ENCODE measurements at places on chromosomes 2 and 18. TPM values are rescaled to one million over a fixed set of nuclear protein-coding genes. Genes with fewer than 3 reads are reported as not detected.

Gene NOL4
- not detected for total RNA-seq

Gene WDFY1
- total RNA-seq: 57.4 TPM

DNA sequence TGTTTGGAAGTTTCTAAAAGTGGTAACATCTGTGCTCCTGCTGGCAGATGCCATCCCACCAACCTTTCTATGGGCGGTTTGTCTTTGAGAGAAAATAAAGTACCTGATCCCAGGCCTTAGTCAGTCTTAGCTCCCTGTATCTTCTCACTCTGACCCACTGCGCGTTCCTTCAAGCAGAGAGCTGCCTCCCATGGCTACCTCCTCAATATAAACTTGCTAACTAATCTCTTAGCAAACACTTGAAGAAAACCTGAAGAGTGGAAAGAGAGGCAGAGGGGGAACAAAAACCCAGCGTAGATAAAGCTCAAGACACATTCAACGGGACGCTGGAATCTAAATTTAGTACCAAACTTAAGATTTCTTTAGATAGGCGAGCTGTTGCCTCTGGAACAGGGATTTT lies 17.6 kb downstream of the ZEB2 start:
- H3K27me3 ChIP-seq: peaks cover 20% of the 10 kb centered on the region
- H3K36me3 ChIP-seq: no peaks in the 10 kb centered on the region
- DNase-seq: no peak
- H3K27ac ChIP-seq: no peak overlapping the region
- peaks cover 30% of the 10 kb centered on the region for H3K4me1 ChIP-seq
- H3K4me3 ChIP-seq: no peak overlapping the region

Gene SIGLEC15
- not detected for total RNA-seq

GRCh38 chr2:105125428-105125827 lies 87.6 kb downstream of the MRPS9 start:
- DNase-seq: no peak
- H3K4me3 ChIP-seq: no peak overlapping the region
- H3K4me1 ChIP-seq: peaks cover 20% of the 10 kb centered on the region
- H3K27ac ChIP-seq: no peak overlapping the region
- peaks cover 2% of the 10 kb centered on the region for H3K36me3 ChIP-seq

DNA sequence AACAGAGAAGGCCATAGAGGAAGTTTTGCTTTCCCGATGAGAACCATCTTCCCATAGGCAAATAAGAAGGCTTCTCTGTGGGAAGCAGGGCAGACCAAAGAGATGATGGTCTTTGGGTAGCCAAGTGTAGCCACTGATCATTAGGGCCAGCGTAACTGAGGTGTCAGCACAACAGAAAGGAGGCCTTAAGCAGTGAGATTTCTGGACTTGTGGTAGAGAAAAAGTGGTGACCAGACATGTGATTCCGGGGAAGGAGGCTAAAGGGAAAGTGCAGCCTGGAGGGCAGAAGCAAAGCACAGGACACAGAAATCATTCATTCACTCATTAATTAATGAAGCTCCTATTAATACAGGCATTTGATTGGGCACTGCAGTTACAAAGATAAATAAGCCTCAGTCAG lies 15.4 kb downstream of the EVA1A start:
- no peaks in the 10 kb centered on the region for H3K4me1 ChIP-seq
- no peaks in the 10 kb centered on the region for H3K36me3 ChIP-seq
- H3K4me3 ChIP-seq: no peak overlapping the region
- H3K27me3 ChIP-seq: peaks cover 29% of the 10 kb centered on the region
- DNase-seq: no peak

Gene HOXD10
- not detected for total RNA-seq

GRCh38 chr2:131063501-131064283 lies 29.6 kb downstream of the FAM168B start:
- no peak overlapping the region for H3K4me3 ChIP-seq
- peaks cover 28% of the 10 kb centered on the region for H3K36me3 ChIP-seq
- H3K27me3 ChIP-seq: no peaks in the 10 kb centered on the region
- H3K27ac ChIP-seq: peak overlapping the region; percentile 13
- peaks cover 29% of the 10 kb centered on the region for H3K4me1 ChIP-seq

DNA sequence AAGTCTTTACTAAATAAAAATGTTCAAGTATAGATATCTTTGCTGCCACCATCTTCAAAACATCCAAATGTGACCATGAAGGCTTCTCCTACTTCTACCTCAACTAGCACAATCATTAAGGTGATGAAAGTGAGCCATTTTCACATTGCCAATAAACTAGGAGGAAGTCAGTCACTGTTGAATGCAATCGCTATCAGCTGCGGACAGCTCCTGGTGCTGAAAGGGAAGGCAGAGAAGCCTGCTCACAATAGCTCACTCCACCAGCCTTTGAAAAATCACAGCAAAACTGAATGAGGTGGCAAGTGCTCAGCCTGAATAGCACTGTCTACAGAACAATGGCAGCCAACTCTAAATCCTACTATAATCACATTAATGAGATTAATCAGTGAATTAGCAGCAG lies 2.2 kb downstream of the MYT1L start:
- H3K4me1 ChIP-seq: no peaks in the 10 kb centered on the region
- H3K27ac ChIP-seq: no peak overlapping the region
- no peak for DNase-seq
- no peaks in the 10 kb centered on the region for H3K27me3 ChIP-seq

DNA sequence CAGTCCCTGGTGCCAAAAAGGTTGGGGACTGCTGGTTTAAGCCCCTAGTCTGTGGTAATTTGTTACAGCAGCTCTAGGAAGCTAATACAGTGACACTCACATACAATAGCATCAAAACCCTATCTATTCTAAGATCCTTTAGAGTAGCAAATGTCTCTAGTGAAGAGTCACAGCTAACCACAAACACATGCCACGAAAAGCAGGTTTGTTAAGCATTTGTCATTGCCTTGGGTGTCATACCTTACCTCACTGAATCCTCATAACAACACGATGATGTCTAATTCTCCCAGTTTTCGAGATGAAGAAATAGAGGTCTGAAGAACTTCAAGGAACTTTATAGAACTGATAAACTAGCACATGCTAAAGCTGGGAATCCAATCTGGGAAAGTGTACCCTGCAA lies 29.6 kb upstream of the RNF152 start:
- H3K36me3 ChIP-seq: peaks cover under 1% of the 10 kb centered on the region
- peak; percentile 18 for DNase-seq
- H3K27me3 ChIP-seq: peaks cover 9% of the 10 kb centered on the region
- peaks cover 46% of the 10 kb centered on the region for H3K4me1 ChIP-seq

DNA sequence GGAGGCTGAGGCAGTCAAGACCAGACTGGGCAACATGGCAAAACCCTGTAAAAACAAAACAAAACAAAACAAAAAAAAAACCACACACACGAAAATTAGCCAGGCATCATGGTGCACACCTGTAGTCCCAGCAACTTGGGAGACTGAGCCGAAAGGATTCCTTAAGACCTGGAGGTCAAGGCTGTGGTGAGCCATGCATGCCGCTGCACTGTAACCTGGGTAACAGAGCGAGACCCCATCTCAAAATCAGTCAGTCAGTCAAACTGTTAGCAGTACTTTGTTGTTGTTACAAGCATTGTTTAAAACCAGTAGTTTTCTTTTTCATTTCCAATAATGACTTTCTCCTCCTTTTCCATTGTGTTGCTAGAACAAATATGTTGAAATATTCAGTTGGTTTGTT lies 21.7 kb downstream of the EPB41L5 start:
- no peaks in the 10 kb centered on the region for H3K4me1 ChIP-seq
- no peaks in the 10 kb centered on the region for H3K36me3 ChIP-seq
- no peak overlapping the region for H3K4me3 ChIP-seq
- DNase-seq: no peak
- H3K27me3 ChIP-seq: no peaks in the 10 kb centered on the region

Gene SCYGR5
- not detected for total RNA-seq

Gene B3GNT7
- total RNA-seq: 0.34 TPM

GRCh38 chr2:65765376-65765775 lies 333.0 kb upstream of the SPRED2 start:
- no peaks in the 10 kb centered on the region for H3K36me3 ChIP-seq
- no peak for DNase-seq
- no peaks in the 10 kb centered on the region for H3K4me1 ChIP-seq
- H3K27ac ChIP-seq: no peak overlapping the region
- peaks cover 4% of the 10 kb centered on the region for H3K27me3 ChIP-seq

DNA sequence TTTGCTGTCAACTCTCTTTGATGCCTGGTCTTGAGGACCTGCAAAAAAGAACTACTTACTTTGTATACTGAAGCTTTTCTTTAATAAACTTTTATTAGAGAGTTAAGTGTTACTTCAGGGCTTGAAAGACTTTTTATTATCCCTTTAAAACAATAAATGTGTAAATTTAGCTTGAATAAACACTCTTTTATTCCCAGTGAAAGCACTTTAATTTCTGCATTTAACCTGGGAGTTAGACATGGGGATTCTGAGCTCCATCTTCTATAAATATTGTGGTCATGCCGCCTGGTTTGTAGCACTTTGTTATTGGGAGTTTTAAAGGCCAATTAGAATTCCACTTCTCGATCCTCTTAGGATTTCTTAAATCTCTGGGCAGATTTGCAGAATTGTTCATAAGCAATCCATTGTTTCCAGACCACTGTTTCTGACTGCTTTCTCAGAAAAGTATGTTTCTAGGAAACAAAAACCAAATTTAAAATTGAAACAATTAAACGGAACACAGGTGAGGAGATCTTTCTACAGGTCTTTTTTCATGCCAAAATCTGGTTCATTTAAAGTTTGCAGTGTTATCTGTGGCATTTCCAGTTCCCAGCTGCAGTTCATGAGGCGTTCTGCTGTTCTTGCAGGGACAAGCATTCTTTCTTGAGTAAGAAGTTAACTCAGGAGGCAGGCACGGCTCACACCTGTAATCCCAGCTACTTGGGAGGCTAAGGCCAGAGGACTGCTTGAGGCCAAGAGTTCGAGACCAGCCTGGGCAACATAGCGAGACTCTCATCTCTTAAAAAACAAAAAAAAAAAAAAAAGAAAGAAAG lies 18.1 kb upstream of the E2F6 start:
- H3K27ac ChIP-seq: no peak overlapping the region
- no peak overlapping the region for H3K4me3 ChIP-seq
- H3K36me3 ChIP-seq: no peaks in the 10 kb centered on the region
- no peak for DNase-seq
- peaks cover 68% of the 10 kb centered on the region for H3K27me3 ChIP-seq
- H3K4me1 ChIP-seq: peaks cover 8% of the 10 kb centered on the region

DNA sequence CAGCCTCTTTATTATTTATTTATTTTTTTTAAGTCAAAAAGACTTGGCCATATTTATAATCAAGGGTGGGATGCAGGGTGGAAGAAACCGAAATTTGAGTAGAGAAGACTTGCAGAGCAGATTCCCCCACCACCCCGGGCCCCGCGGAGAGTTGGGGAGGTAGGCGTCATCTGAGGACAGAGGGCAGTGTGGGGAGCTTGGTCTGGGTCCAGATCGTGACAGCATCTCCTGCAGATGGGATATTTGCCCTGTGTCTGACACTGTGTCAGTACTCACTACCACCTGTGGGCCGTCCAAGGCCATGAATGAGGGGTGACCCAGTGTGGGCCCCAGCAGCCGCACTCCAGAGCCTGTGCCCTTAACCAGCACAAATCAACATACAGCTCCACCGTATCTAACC lies 10.5 kb upstream of the PRELID3A start:
- H3K36me3 ChIP-seq: no peaks in the 10 kb centered on the region
- H3K27me3 ChIP-seq: peaks cover 10% of the 10 kb centered on the region
- DNase-seq: no peak
- H3K27ac ChIP-seq: no peak overlapping the region
- no peaks in the 10 kb centered on the region for H3K4me1 ChIP-seq

DNA sequence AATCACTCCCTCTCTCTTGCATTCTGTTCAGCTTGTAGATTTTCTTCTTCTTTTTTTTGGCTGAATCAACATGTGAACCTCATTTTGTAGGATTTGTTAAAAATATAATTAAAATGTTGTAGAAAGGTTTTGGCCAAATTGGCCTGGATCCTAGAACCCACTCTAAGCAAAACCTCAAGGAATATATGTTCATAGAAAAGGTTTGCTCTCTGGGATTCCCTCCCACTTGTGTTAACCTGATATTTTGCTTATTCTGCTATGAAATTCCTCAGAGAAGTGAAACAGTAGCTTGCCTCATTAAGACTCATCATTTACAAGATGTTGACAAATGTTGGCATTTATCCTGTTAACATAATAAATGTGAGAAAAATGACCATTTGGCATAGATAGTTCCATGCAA lies 456.7 kb downstream of the TMEM182 start:
- H3K4me1 ChIP-seq: no peaks in the 10 kb centered on the region
- no peaks in the 10 kb centered on the region for H3K27me3 ChIP-seq
- no peak overlapping the region for H3K27ac ChIP-seq
- H3K4me3 ChIP-seq: no peak overlapping the region
- no peak for DNase-seq
- H3K36me3 ChIP-seq: no peaks in the 10 kb centered on the region

DNA sequence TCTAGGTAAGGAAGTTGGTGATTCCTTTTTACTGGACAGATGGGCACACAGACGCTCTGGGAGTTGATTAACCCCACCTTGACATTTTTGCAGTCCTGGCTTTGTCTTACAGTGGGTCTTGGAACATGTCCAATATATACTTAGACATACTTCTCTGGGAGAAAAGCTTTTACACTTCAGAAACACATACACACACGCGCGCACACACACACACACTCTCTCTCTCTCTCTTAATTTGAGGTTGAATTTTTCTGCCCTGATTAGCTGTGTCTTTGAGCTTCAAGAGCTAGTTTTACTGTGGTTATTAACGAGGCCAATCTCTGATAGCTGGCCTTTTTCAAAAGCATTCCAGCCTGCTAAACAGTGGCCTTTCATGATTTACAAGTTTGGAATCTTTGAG lies 215.0 kb downstream of the MYCN start:
- H3K4me1 ChIP-seq: no peaks in the 10 kb centered on the region
- H3K4me3 ChIP-seq: no peak overlapping the region
- H3K27ac ChIP-seq: no peak overlapping the region
- no peak for DNase-seq
- peaks cover 8% of the 10 kb centered on the region for H3K27me3 ChIP-seq
- H3K36me3 ChIP-seq: no peaks in the 10 kb centered on the region

GRCh38 chr2:69244882-69245281 lies 142.1 kb downstream of the GFPT1 start:
- H3K27ac ChIP-seq: no peak overlapping the region
- peaks cover 18% of the 10 kb centered on the region for H3K27me3 ChIP-seq
- H3K36me3 ChIP-seq: no peaks in the 10 kb centered on the region
- no peak overlapping the region for H3K4me3 ChIP-seq
- no peak for DNase-seq
- H3K4me1 ChIP-seq: no peaks in the 10 kb centered on the region

- DNase-seq: no peak
- H3K27ac ChIP-seq: no peak overlapping the region
Observed at GRCh38 chr2:2296400-2296799, 34.7 kb downstream of the MYT1L start.

DNA sequence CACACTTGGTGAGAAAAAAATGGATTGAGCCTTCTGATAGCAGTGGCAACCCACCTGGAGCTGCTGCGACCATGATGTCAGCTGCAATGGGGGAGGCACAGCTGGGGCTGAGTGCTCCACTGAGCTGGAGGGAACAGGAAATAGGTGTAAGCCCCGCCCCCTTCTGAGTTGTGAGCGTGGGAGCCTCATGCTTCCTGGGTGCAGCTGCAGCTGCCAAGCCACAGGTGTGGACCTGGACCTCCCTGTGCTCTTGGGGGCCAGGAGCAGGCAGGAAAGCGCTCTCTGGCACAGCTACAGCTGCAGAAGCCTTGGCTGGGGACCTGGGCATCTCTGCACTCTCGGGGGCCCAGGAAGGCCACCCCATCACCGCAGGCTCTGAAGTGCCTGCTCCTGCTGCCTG lies 970.6 kb downstream of the DCDC2C start:
- H3K27ac ChIP-seq: no peak overlapping the region
- peaks cover 1% of the 10 kb centered on the region for H3K36me3 ChIP-seq
- peak; percentile 6 for DNase-seq
- no peak overlapping the region for H3K4me3 ChIP-seq
- H3K27me3 ChIP-seq: no peaks in the 10 kb centered on the region

Gene NXPH2
- not detected for total RNA-seq

Data from activated T-cell treated with anti-CD3 and anti-CD28 coated beads, Interleukin-2, amount 50 U/mL, for 72 hours (primary cell).